Activated T-helper 2 cell treated with anti-CD3 and anti-CD28 coated beads, Interferon-gamma antibody, Interleukin-2, Interleukin-4, amounts not matched to agents 10 μg/mL and 5 μg/mL and 100 μg/mL, durations not matched to agents 14 hours and 24 hours and 36 hours (primary cell): ENCODE measurements at places on chromosomes 12 and 14.

DNA sequence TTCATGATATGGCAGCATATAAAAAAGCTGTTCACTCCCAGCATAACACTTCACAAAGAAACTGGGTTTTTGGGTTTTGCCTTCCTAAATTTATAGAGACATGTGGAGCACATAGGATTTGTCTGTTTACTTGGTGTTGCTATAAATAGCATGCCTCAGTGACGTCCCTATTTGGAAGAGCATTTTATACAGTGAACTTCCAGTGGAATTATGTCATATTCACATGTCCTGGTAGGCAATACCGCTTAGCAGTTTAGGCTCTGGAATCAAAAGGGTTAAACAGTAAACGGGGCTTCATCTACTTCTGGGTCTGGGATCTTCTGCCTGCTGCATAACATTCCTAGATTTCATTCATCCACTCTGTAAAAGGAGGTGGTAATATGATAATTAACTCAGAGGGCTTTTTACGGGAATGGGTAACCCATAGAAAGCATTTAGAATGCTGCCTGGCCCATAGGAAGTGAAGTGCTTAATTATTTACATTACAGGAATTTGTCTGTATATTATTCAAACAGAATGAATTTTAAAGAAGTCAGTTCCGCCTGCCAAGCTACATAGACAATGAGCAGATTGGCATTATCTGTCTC lies 396.1 kb downstream of the TMTC2 start:
- DNase-seq: no peak

DNA sequence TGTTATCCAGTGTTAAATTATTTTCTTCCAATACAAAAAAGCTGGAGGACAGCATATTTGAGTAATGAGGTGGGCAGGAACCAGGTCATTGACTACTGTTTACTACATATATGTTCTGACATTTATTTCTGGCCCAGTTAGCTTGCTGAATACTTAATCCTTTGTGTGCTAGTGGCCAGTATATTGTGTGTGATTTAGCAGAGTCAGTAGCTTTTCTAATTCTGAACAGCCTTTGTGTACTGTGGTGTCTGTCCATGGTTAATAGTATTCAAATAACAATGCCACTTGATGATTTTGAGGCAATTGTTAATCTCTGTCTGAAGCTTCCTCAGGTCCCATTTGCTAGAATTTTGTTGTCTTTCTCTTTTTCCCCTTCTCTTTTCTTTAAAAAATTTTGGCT lies 286.5 kb upstream of the E2F7 start:
- no peak for DNase-seq

- DNase-seq: no peak
These were observed 20.6 kb downstream of the PKP2 start for GRCh38 chr12:32876004-32876403.

DNA sequence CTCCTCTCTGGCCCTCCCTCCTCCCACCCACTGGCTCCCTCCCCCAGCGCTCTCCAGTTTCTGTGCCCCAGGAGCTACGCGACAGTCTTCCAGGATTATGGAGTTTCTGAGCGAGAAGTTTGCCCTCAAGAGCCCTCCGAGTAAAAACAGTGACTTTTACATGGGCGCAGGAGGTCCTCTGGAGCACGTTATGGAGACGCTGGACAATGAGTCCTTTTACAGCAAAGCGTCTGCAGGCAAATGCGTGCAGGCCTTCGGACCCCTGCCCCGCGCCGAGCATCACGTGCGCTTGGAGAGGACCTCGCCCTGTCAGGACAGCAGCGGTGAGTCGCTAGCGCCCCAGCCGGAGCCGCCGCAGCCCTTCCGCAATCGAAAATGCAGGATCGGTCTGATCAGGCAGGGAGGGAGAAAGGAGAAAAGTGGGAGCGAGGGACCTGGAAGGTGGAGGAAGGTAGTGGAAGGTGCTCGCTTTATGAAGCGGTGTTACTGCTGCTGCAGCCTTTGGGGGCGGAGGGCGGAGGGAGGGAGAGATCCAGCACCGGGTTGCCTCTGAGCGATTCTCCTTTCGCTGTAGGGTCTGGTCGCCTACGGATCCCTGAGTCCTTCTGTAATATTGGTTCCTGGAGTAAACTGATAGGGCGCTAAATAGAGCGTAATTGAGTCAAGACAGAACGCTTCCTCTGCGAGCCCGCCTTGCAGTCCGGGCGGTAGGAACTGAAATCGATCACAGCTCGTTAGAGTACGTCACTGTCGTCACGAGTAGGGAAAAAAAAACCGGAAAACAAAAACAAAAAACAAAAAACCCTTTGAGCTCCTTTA lies at the start of gene ALX1:
TSS of gene ALX1 (plus strand) at position 56 of the 819 bp plus-strand sequence. CDS start at position 98, 42 bp downstream.
- no peak for DNase-seq

GRCh38 chr12:95118788-95119179 lies 45.4 kb upstream of the NR2C1 start:
- no peak for DNase-seq

- DNase-seq: no peak
These were observed 28.1 kb downstream of the PIGH start for GRCh38 chr14:67571991-67572323.

DNA sequence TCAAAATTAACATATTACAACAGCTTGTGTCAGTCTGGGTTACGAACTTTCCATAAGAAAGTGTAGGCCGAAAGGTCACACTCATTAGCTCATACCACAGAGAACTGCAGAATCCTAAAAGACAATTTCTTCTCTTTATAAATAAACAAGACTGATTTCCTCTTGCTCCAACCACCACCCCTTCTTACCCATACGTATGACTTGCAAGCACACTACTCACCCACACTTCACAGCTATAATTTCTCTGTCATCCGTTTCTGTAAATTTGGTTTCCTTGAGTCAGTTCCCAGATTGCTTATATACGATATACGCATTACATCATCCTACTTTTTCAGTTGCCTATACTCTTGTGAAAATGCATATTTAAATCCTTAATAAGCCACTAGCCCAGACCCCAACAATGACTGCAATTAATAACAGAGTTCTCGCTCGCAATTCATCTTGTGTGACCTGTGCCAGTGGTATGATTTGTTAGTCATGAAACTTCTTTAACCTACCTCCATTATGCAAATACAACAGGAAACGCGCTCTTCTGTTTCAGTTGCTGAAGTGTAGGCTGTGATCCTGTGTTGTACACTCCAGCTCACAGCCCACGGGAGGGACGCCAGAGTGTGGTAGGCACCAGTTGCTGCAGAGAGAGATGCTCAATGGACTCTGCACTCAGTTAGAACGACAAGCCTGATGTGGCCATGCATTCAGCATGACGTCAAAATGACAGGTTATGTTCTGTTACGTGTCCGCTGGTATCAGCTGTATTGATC lies 417.6 kb downstream of the PDZRN4 start:
- no peak for DNase-seq

DNA sequence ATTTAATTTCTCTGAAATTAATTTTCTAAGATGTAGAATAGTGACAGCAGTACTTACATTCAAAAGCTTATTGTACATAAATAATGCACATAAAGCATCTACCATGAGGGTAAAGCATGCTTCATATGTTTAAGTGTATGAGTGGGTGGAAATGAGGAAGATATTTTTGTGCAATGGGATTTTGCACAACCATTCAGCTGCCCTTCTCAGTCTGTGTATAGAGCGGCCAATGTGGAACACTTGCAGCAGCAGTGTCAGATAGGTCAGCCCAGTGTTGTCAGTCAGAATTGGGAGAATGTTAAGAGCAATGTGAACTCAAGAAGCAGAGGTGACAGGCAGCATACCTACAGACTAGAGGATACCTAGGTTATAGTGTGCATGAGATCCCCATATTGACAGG lies 72.5 kb upstream of the ATP2B1 start:
- no peak for DNase-seq
